ENCODE measurements at places on chromosomes 1 and 21.

GRCh38 chr1:100612540-100612939, 74.6 kb downstream of the GPR88 start:
- DNase-seq, result no peak

DNA sequence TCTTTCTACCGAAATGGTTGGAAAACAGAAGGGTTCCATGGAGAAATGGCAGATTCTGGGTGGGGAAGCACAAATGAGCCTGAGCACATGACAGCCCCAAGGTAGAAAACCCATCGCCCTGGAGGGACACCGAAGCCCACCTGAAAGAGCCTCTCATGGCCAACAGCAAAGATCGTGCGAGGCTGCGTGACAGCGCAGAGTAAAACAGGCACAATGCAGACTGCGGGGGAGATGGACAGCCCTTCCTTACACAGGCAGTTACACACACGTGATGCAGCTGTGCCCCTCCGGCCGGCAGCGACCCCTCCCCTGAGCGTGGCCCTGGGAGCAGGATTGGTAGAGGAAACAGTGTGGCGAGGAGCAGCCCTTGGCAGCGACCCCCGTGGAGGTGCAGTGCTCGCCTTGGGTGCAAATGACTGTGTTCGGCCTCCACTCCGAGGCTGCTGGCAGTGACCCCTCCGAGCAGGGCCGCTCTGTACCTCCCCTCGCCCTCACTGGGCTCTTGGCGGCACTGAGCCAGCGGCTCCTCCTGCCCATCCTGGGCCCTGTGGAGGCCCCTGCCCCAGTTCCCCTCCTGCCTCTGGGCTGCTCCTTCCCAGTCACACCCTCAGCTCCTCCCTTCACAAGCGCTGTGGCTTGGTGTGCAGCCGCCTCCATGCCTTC, 120.9 kb upstream of the COL6A1 start:
- no peak for DNase-seq

DNA sequence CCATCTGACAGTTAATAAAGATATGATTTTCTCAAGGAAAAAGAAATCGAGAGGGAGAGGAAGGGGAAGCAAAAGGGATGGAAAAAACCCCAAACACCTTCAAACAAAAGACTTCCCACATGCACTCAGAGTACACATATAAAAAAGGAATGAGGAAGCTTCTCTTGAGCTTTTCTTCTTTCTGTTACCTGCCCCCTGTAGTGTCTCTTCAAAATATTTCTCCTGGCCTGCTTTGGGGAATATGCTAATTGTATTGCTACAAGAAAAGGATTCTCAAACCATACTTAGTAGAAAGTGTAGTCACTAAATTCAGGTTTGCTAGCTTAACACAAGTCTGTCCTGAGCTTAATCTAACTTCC, 58.7 kb downstream of the KIF14 start:
- no peak for DNase-seq

GRCh38 chr1:81654147-81654546, 146.6 kb upstream of the ADGRL2 start:
- no peak for DNase-seq

- DNase-seq, result peak; percentile 38
Observed at GRCh38 chr1:109509176-109510134, at the start of gene AMIGO1. Gene AMIGO1 (minus strand): TSS chr1:109509727. CDS start chr1:109508912, 815 bp downstream.

- DNase-seq, result peak; percentile 33
Observed at GRCh38 chr1:225848030-225848955, 33.9 kb downstream of the TMEM63A start.

DNA sequence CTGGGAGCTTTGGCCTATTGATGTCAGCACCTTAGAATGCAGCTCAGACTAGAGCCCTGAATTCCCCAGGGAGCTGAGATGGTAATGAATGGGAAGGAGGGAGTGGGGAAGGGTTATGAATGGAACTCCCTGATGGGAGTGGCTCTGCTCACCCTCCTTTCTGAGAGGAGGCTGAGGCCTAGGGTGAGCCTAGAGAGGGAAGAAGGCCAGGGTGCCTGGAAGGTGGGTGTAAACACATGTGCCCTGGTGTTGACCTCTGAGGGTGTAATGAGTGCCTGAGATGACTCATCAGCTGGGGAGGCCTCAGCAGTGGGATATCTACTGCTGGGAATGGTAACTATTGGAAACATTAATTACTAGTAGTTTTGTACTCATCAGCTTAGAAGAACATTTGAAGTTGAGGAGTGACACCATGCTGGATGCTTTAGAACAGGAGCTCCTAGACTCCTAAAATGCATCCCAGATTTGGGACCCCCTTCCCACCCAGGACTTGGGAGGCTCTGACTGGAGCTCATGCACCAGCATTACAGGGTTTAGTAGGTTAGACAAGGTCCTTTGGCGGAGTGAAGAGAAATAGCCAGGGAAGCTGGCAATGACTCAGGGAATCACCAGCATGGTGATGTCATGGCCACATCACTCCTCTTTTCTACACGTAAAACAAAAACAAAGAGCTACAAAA, 16.0 kb upstream of the PIGV start:
- no peak for DNase-seq

DNA sequence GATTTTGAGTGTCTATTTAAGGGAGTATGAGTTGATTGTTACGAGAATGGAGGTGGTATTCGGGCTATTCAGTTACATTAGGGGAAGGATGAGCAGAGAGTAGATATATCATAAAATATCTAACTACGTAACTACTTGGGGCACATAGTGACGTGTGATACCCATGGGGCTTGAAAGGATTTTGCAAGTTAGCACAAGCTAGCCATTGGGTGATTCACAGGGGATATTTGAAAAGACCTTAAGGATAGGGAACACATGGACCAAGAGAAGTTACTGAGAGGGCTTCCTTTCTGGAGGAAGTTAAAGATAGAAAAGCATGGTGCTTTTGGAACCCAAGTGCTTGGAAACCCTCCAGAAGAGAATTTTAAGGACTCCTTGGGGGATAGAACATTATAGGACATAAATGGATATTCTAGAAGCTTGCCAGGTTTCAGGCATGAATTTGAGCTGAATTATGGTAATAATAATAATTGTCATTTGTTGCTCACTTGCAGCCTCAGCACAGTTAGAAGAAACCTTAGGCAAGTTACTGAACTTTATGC, 5.4 kb downstream of the DISP1 start:
- DNase-seq, result no peak

GRCh38 chr1:1167841-1168450, 5.7 kb upstream of the TTLL10 start:
- no peak for DNase-seq

- DNase-seq, result no peak
Observed at GRCh38 chr1:21341022-21341421, 50.8 kb upstream of the ECE1 start.

DNA sequence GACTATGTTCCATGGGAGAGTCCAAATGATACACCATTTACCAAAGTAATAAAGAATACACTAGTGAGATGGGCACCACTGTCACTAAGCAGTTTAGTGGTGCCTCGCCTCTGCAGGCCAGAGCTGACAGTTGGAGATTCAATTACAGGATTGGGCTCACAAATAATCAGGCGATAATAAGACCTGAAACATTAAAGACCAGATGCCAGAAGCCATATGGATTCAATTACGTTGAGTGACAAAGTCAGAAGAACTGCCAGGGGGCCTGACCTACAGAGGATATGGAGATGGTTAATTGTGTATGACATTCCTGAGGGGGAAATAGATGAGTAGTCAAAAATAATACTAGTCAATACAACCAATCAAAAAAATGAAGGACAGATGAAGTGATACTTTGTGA, 65.2 kb upstream of the ST6GALNAC5 start:
- no peak for DNase-seq

DNA sequence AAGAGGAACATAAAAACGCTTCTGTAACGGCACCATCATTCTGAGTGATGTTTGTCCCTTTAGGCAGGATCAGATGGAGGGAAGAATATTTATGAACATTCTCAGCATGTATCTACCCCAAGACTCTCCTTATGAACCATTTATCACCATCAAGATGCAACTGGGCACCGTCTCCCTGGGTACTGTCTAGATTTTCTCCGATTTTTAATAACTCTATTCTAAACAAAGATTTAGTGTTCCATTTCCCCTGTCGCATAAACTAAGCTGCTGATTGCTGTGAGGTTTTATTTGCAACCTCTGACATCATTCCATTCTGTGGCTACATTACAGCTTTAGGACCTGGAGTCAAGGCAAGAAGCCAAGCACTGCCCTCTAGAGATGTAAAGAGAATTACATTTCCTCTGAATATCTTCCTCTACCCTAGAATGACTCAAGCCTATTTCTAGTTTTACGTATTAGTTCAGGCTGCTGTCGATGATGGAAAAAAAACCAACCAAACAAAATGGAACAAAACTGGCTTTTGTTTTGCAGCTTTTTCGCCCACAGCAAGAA, 130.1 kb upstream of the MAP1LC3C start:
- no peak for DNase-seq

GRCh38 chr1:199460933-199461332, 566.6 kb upstream of the NR5A2 start:
- DNase-seq, result no peak

GRCh38 chr1:96367791-96368190, 353.8 kb upstream of the PTBP2 start:
- DNase-seq, result no peak
